ENCODE measurements at places on chromosomes 16 and 17.

GRCh38 chr16:88569614-88569984 is 604 bp upstream of the ZC3H18 start:
- DNase-seq = no peak

GRCh38 chr16:50093607-50094539 is 28.1 kb downstream of the HEATR3 start:
- DNase-seq = no peak

DNA sequence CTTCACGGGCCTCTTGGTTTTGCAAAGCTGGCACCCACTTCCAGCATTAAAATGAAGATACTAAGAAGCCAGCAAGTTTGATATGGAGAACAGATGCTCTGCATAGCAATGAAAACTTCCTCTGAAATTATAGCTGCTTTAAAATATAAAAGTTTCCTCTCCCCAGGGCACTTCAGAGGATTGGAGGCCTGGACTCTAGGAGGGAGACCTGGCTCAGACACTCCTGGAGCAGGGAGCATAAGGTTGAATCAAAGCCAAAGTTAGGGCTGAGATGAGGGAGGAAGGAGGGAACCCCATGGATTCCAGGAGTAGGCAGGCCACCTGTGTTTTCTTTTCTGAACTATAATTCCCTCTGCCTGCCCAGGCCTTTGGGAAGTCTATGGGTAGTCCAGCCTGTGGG is 176.0 kb upstream of the RPL38 start:
- DNase-seq = no peak

- no peak for DNase-seq
Measured at GRCh38 chr17:64978138-64978537, 58.9 kb upstream of the LRRC37A3 start.

DNA sequence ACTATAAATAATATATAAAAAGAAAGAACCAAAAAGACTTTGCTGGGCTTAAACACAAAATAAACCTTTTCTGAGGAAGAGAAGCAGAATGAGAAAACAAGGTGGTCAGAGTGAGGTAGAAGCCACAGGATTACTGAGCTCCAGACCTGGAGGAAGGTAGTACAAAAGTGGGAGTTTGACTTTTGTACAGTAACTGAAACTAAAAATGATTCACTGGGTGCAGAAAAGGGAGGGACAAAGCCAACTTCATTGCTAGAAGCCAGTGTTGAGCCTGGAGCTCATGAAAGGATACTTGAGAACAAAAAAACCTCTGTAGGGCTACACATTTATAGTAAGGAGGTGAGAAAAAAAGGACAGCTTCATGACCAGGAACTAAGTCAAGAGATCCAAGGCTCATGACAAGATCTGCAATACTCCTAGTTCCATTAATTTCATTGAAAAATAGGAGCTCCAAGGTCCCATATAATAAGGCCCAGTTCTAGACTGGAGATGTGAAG is 45.5 kb downstream of the PKD1L3 start:
- no peak for DNase-seq

DNA sequence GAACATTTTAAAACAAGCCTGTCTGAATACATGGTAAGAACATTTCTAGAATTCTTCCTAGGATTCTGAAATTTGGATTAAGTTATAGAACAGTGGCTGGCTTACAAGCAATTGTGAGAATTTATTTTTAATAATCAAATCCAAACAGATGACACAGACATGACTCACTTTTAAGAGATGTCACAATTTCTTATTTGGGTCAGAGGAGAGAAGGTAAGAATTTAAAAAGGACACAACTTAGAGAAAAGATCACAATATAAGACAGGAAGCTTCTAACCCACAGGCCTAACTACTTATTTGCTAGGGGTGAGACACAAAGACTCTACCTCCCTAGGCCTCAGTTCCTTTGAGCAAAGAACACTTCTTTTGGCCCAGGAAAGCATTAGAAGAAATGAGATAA is 32.7 kb downstream of the ZZEF1 start:
- DNase-seq = no peak

GRCh38 chr17:80110927-80111701 is 9.7 kb downstream of the GAA start:
- no peak for DNase-seq

- DNase-seq = no peak
Measured at GRCh38 chr17:78272914-78273258, 41.5 kb downstream of the TMEM235 start.

- no peak for DNase-seq
Measured at GRCh38 chr16:27346819-27347218, 33.0 kb downstream of the IL4R start.

DNA sequence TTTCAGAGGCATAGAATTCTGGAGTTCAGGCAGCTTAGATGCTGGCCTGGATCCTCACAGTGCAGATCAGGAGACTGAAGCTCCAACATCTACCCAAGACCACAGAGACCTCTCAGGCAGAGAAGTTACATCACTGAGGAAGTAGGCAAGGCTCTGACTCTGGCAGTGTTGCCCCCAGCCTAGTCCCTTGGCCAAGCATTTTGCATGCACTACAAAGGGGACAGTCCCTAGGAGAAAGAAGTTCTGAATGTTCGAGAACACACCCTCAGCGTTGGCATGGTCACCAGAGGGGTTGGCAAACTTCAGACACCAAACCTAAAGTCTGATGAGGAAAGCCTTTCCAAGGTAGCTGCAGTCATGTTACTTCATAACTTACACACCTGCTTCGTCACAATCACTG is 2.5 kb downstream of the RANBP10 start:
- DNase-seq = no peak

- DNase-seq = no peak
Measured at GRCh38 chr17:70028978-70029767, 45.9 kb upstream of the KCNJ16 start.

GRCh38 chr17:13230350-13231264 is 212.8 kb upstream of the ELAC2 start:
- no peak for DNase-seq

DNA sequence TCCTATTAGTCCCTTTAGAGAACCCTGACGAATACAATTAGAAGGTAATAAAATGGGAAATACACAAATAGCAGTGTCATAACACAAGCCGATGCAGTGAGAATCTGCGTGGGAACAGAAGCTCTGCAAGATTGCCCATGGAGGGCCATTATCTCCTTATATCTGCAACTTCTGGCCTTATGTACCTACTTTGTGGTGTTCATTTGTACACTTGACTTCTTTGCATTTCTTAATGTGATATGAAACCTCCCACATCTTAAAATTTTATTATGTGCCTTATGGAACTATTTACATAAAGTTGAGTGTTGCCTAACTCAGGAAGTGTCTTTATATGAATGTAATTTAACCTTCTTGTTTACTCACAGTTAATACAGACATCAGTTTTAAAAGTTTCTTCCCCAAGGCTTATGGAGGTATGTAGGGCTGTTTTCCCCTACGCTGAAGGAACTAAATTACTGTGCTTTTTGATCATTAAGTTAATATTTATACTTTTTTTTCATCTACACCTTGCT is 10.1 kb upstream of the TANC2 start:
- no peak for DNase-seq

DNA sequence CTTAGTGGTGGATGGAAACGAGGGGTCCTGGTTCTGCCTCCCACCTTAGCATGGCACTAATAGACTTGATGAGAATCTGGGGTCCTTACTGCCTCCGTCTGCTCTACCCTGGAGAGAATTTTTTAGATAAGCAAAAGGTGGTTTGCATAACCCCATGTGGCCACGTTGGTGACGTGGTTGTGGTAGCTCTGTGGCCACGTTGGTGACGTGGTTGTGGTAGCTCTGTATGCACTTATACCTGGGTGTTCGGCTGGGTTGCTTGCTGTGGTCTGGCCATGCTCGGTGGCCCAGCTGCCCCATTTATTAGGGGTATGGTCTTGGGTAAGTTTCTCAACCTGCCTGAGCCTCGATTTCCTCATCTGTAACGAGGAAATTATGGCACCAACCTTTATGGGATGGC is 13.0 kb downstream of the SPIRE2 start:
- no peak for DNase-seq

GRCh38 chr16:67459066-67459860 is 21.7 kb downstream of the ATP6V0D1 start:
- no peak for DNase-seq

DNA sequence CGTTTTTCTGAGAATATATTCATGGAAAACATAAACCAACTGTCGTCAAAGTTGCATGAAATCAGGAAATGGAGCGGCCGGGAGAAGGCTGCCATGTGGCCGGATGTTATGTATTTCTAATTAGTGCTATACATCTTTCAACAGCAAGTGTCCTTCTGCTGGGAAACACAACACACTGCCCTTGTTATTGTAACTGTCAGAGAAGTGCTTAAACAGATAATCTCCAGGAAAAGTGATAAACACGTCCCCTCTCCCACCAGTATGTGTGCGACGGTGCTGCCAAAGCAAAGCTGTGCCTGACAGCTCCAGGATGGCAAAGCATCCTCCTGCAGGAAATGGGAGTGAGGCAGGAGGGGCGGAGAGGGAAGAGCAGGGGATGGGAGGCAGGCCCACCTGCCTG is 111.8 kb downstream of the SMG6 start:
- no peak for DNase-seq

DNA sequence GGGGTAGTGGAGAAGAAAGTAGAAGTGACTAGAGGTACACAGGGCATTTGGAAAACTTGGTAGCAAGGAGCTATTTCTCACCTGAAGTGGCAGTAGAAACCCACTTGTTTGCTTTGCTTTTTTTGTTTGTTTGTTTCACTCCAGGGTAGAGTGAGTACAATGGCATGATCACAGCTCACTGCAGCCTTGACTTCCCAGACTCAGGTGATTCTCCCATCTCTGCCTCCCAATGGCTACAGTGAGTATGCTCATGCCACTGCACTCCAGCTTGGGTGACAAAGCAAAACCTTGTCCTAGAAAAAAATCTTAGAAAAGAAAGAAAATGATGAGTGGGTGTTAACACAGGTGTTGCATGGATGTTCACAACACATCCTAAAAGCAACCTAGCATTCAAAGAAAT is 40.4 kb downstream of the SCNN1G start:
- no peak for DNase-seq

DNA sequence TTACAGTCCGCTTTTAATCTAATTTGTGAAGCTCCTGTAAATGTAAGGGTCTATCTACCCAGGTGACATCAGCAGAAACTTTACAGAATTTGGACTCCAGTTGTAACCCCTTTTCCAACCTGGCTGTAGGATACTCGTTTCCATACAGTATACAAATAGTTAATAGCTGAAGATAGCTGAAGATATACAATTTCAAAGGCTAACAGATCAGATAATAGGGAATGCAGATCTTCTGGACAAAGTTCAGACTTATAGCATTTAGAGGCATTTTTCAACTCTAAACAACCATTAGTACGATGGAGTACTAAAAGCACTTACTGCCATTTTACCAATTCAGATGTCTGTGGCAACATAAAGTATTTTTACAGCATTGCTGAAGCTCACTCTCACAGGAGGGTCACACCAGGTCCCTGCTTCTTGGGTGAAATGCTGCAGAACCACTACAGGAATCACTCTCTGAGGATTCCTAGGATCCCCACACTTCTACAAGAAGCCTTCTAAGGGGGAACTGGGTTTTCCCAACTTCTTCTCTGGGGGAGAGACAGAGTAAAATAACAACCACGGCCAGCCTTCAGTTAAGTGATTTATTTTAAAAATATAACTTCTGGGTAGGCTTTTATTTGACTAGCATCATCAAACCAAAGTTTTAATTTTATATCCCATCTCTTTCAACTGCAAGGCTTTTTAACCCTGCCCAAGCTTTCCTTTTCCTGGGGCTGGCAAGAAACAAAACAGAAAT is 2.9 kb downstream of the VEZF1 start:
- no peak for DNase-seq

DNA sequence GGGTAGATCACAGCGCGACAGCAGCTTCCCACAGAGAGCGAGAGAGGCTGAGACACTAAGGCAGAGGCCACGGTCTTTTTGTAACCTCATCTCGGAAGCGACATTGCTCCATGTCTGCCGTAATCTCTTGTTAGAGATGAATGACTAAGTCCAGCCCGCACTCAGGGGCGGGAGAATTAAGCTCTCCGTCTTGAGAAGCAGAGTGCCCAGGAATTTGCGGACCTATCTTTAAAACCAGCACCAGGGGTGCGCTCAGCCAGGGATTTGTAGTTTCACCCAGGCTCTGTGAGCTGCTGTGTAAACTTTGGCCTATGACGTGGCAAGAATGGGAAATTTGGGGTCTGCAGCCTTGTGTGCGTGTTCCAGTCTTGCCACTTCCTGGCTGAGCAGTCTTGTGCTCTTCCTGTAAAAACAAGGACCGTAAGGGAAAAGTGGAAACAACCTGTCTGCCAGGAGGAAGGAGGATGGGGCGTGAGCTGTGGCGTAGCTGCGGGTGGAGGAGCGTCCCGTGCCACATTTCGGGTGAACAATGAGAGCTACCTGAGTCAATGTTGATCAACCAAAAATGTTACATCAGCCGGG is 16.0 kb upstream of the JPH3 start:
- DNase-seq = no peak

GRCh38 chr17:17994271-17995069 is 21.8 kb downstream of the DRC3 start:
- DNase-seq = no peak

Measured in stimulated activated CD4-positive, alpha-beta T cell treated with anti-CD3 and anti-CD28 coated beads, TNF-alpha, amount 100 ng/mL, for 1 hour (primary cell).